Activated naive CD4-positive, alpha-beta T cell treated with Interleukin-2 at 50 U/mL for 16 hours (primary cell): ENCODE measurements at places on chromosomes 7 and 10.

GRCh38 chr10:104293011-104293410 lies 24.0 kb downstream of the GSTO2 start:
- no peak for DNase-seq

DNA sequence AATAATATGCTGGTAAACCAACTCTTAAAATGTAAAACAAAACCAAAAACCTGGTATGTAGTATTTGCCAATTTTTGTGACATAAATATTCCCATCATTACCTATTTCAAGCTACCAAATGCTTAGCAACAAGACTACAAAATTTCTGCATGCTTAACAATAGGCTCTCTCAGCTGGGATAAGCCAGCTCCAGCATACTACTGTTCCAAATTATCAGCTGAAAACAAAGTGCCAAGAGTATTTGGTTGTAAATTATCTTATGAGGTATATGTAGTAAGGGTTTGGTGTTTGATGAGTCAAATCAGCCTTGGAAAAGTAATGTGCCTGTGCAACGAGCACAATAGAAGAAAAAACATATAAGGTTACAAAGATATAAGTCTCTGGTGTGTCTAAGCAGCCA lies 263.2 kb downstream of the HGF start:
- DNase-seq, result no peak

- no peak for DNase-seq
These were observed 21.6 kb downstream of the DNTT start for GRCh38 chr10:96325719-96326373.

- DNase-seq, result no peak
These were observed 82.8 kb upstream of the FGFR2 start for GRCh38 chr10:121680879-121681655.

- DNase-seq, result no peak
These were observed 15.2 kb upstream of the FGFR2 start for GRCh38 chr10:121613456-121613855.

DNA sequence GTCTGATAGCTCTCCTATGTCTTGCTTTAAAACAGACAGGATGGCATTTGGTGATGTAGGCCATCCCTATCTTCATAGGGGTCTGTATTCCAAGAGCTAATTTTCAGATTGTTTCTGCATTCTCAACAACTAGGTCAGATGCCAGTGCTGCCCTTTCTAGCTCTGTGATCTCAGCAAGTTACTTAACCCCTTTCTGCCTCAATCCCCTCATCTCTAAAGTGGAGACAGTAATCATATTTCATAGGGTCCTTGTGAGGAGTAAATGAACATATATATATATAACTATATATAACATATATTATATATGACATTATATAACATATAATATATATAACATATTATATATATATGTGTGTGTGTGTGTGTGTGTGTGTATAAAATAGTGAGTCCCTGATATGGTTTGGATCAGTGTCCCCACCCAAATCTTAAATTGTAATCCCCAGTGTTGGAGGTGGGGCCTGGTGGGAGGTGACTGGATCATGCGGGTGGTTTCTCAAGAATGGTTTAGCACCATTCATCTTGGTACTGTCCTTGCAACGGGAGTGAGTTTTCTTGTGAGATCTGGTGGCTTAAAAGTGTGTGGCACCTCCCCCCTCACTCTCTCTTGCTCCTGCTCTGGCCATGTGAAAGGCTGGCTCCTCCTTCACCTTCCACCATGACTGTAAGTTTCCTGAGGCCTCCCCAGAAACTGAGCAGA lies 45.2 kb downstream of the HIPK2 start:
- no peak for DNase-seq

GRCh38 chr7:5462216-5462615 lies 38.6 kb upstream of the TNRC18 start:
- DNase-seq, result no peak

DNA sequence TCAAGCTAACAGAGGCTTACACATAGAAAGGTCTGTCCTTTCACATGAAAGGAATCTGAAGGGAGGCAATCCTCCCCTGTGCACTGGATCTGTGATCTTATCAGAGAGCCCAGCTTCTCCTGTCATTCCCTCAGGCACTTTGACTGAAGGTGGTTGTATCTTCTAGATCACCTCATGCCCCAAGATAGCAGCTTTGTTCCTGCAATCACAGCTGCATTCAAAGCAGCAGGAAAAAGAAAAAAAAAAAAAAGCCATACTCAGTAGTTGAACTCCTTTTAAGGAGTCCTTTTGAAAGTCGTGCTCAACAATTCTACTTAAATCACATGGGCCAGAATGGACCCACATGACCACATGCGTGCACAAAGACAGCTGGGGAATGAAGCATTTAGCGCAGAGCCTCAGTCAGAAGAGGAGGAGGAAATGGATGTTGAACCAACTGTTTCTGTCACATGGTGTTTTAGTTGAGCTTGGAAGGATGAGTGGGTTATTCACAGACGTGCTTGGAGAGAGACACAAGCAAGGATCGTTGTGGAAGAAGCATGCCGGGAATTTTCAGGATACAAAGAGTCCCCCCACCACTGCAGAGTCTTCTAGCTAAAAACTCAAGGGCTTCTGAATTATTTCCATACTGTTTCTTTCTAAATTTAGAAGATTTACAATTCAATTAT lies 13.0 kb upstream of the PFKP start:
- DNase-seq, result no peak

DNA sequence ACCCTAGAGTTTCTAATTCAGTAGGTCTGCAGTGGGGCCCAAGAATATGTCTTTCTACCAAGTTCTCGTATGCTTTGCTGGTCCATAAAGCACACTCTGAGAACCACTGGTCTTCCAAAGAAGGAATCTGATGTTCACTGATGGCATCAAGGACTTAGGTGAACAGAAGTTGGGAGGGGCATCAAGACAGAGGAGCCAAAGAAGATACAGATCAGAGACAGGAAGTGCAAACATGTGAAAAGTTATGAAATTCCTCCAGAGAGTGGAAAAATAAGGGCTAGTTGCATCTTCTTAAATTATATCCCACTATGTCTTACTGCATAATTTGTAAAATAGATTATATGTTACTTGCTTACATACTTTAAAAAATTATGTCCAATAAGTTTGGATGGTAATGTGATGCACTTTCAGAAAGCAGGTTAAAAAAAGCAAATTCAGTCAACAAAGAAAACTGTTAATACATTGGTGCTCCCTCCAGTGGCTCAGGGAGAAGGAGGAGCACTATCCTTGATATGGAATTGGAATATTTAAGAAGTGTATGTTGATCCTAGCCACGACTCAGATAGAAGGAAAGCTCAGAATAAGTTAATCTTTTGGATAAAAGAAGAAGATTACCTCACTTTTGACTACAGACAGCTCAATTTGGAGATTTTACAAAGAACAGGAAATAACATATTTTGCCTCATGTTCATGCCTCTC lies 35.8 kb downstream of the CREB3L2 start:
- DNase-seq, result no peak

DNA sequence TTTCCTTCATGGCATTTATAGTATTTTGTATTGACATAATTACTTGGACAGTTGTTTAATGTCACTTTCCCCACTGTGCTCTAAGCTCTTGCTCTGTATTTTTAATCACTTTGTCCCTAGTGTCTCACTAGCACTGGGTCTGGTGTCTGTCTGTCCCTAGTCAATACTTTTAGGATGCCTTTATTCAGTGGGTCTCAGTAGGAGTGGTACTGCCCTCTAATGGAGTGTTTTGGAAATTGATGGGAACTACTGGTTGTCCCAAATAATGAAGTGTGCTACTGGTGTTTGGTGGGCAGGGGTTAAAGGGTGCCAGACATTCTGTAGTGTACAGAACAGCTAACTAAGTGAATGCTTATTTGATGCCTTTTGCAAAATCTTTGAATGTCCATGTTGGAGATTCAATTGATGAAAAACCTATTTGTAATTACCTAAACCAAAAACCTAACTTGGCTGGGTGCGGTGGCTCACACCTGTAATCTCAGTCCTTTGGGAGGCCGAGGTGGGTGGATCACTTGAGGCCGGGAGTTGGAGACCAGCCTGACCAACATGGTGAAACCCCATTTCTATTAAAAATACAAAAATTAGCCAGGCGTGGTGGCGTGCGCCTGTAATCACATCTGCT lies 33.3 kb downstream of the CDK14 start:
- DNase-seq, result no peak

- DNase-seq, result no peak
These were observed 42.3 kb upstream of the MDFIC start for GRCh38 chr7:114879554-114879953.

DNA sequence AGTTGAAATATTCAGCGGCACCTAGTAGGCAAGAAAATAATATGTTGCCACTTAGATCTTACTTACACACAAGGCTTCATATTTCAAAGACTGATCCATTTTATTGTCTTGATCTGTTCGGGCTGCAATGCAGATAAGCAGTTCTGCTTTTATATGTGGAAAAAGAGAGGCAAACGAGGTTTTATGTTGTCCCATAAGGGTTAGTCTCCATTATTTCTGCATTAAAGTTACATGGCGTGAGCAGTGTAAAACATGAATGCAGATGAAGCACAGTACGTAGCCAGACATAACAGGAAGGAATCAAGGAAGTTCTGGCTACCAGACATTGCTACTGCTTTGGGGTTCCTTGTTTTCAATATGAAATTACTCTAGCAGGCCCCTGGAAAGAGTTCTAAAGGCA lies 224.8 kb downstream of the BBS9 start:
- no peak for DNase-seq

DNA sequence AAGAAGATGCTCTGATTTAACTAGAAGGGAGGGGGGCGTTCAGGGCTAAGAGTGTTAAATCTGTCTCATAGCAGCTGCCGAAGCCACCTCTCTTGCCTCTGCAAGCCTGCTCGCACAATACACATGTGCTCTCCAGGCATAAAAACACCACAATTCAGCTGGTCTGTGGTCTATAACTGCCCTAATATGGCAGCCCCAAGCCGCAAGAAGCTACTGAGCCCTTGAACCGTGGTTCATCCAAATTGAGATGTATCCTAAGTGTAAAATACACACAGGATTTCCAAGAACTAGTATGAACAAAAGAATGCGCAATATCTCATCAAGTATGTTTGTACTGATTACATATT lies 70.8 kb upstream of the FGFR2 start:
- DNase-seq, result no peak

DNA sequence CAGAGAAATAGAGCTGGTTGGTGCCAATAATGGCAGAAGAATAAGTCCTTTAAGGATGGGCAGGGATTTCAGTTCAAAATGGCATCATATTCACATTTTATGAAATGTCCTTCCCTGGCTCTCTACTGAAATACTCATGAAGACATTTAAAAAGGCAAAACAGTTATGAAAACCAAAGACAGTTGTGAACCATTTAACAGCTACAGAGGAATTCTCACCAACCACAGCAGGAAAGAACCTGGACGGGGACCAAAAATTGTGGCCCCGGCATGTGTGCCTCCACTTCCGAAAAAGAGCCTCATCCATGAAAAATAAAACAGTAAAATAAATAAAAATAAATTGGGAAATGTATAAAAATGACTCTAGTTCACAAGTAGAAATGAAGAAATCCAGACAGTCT lies 539.5 kb downstream of the SUGCT start:
- DNase-seq, result no peak
